Effector CD8-positive, alpha-beta T cell (primary cell): ENCODE measurements at places on chromosomes 5 and 9.

- DNase-seq, result no peak
Observed at GRCh38 chr5:8137941-8138550, 269.1 kb downstream of the MTRR start.

GRCh38 chr9:137266162-137266527 is 11.0 kb downstream of the NELFB start:
- no peak for DNase-seq

DNA sequence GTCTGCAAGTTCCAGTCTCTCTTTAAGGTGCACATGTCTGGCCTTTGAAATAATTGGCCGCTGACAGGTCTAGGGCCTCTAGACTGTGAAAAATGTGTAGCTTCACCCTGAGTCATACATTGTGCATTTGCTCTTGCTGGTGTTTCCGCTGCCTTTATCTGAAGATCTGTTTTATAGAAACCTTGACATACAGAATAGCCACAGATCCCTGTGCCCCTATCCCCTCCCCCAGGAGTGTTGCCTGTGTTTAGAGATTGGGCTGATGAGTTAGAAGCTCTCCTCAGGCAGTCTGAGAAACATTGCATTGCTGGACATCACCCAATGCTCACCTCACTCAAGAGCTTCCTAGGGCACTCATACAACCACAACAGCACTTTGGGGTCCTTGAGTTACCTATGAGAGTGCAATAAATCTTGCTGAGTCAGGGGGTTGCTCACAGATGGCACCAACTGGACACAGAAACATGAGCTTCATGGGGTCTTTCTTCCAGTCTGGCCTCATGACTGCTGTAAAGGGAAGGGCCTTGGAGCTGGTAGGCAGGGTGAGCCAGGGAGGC is 3.8 kb upstream of the ZNF782 start:
- no peak for DNase-seq

- no peak for DNase-seq
Observed at GRCh38 chr9:102967979-102968378, 27.2 kb upstream of the CYLC2 start.

DNA sequence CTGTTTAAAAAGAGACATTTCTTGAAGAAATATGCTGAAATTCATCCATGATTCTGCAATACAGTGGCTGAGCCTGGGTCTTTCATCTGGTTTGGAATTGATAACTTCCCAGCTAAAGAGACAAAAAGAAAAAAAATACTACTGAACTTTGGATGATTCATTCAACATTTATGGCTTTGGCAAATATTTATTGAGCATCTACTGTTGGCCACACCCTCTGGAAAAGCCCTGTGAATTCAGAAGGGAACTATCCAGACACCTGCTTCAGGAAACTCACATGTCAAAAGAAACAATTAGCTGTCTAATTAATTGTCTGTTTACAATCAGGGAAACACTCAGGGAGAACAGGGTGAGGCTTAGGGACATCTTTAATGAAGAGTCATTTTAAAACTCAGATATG is 17.8 kb upstream of the ZNF622 start:
- no peak for DNase-seq

DNA sequence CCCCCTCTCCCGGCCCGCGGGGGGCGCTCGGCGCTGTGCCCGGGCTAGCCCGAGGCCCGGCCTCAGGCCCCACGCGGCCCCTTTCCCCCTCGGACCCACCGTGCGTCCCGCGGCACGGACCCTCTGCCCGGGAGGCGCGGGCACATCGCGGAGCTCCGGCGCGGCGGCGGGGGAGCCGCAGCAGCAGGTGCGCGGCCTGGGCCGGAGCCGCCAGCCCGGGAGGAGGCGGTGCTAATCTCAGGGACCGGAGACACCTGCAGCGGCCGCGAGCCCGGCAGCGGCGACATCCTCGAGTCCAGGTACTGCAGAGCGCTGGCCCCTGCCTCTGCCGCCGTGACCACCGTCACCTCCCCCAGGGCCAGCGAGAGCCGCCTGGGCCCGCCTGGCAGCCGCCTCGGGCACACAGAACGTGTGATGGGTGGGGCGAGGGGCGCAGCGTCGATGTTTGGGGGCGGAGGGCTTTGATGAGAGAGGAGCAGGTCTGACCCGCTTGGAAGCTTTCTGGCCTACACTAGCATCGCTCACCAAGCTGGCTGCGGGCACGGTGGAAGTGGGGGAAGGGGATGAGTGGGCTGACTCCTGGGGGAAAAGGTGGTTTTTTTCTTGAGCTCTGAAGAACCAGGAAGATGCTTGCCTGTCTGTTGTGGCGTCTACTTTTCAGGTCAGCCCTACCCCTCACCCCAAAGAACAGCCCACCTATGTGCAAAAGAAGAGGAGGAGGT is 524 bp downstream of the CYFIP2 start:
- peak; percentile 44 for DNase-seq

- no peak for DNase-seq
Observed at GRCh38 chr9:19799784-19800183, 10.9 kb upstream of the SLC24A2 start.

GRCh38 chr5:132671000-132671399 is 2.8 kb upstream of the IL4 start:
- no peak for DNase-seq

GRCh38 chr5:1338196-1338490 is 6.8 kb downstream of the CLPTM1L start:
- DNase-seq, result no peak
